Left renal pelvis (tissue), 4 donors: ENCODE measurements at places on chromosomes 4 and X. TPM values are rescaled to one million over a fixed set of nuclear protein-coding genes. Genes with fewer than 3 reads are reported as not detected.
A peak's percentile ranks its signal among the peaks of the same experiment; 100 is the strongest.

The RAB33A gene
- polyA plus RNA-seq: 1.0 TPM

The BCLAF3 gene
- polyA plus RNA-seq: 12.3 TPM

GRCh38 chrX:14398725-14399124 is 130.6 kb upstream of the GLRA2 start:
- no peak for DNase-seq

DNA sequence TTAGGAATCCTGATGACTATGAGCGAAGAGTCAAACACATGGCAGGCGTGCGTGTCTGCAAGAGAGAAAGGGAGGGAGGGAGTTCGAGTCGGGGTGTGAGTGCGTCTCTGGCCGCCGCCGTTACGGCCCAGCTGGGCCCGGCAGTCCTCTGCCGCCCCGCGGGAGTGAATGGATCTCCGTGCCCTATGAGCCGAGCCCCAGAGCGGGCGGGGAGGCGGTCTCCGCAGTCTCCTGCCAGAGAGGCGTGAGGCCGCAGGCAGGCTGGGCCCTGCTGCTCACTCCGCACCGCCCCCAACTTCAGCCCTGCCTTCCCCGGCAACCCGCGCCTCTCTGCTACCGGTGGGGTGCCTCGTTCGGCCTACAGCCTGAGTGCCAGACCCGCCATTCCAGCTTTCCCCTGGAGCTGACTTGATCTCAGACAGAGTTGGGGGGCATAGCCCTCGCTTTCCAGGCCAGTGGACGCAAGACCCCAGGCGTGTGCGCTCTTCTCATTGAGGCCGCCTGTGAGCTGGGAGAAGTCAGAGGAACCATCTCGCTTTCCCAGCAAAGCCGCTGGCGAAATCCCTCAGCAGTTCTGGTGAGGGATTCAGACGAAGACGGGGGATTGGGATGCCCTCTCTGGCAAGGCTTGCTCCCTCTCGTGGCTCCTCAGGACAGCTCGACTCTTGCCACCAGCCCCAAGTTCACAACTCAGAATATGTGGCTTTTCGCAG is 1.4 kb downstream of the SLC16A2 start:
- peak; percentile 30 for DNase-seq

DNA sequence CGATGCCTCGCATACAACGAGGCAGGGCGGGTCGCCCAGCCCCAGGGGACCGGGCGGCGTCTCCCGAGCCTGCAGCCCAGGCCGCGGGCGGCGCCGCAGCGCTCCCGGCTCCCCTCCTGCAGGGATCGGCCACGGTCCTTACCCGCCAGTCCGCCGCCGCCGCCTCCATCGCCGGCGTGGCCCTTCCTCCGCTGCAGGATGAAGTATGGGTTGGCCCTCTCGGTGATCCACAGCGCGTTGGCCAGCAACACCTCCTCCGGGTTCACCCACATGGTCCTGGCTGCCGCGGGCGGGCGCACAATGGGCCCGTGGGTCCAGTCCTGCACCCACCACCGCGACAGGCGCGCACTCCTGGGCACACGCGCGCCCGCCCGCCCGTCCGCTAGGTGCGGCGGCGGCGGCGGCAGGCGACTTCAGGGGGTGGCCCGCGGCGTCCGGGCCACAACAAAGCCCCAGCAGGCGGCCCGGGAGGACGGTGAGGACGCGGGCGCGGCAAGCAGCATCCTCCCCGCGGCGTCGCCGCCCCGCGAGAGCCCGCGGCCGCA is 339 bp downstream of the TBC1D9 start:
- no peak for DNase-seq

DNA sequence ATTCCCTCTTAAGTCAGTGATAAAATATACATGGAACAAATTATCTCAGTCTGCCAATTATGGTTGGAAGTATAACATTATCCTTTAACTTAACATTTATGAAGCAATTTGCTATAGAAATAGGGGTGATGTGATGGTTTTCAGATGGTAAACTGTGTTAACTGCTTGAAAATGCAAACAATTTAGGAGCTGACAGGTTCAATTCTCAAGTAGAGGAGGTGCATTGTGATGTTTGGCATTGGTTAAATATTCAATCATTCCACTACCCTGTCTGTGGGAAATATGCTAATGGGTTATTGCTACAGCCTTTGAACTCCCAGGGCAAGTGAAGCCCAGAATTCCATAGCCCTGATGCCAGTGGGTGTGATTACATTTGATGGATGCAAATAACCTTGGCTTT is 243.4 kb upstream of the GK2 start:
- no peak for DNase-seq

DNA sequence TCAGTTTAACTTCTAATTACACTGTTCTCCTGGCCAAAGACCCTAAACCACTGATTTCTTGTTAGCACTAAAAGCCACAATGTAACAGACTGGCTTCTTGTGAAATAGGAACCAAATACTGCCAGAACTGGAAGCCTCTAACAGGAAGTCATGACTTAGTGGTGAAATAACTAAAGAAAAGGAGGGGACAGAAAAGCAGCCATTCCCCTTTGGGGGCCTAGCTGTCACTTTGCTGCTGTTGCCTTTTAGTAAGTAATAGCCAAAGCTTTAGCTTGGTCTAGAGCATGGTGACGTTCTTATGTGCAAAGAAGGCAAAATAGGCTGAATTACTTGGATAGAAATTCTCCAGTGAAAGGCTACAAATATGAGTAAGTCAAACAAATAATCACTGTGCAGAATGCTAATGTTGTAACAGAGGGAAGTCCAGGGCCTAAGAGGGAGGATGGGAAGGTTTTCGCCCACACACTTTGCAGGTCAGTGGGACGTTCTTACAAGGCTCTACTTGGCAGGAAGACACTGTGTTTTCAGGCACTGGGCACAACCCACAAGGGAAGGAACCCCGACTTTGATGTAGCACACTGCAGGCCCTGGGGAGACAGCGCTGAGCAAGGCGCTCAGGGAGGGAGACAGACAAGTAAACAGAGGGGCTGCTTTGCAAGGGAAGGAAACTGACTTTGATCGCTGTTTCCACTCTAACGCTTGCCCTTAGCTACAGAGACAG is 16.7 kb downstream of the GAB3 start:
- DNase-seq: no peak

The PDE6B gene
- polyA plus RNA-seq: 48.6 TPM

DNA sequence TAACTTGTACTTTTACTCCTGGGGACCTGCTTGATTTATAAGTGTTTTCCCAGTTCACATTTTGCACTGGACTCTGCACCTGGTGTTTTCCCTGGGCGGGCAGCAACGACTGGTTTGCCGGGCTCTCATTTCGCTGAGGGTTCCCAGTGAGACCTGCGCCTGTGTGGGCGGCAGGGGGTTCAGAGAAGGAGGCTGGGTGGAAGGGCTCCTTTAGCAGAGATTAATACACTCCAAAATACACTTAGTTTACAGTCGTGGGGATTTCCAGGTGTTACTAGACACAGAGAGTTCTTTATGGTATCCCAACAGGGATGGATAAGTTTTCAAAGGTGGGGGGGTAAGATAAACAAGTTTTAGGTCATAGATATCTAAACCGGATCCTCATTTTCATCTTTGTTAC is 53.0 kb upstream of the SHISA3 start:
- no peak for DNase-seq

- no peak for DNase-seq
Observed at GRCh38 chr4:141002323-141002805, 130.9 kb downstream of the RNF150 start.

DNA sequence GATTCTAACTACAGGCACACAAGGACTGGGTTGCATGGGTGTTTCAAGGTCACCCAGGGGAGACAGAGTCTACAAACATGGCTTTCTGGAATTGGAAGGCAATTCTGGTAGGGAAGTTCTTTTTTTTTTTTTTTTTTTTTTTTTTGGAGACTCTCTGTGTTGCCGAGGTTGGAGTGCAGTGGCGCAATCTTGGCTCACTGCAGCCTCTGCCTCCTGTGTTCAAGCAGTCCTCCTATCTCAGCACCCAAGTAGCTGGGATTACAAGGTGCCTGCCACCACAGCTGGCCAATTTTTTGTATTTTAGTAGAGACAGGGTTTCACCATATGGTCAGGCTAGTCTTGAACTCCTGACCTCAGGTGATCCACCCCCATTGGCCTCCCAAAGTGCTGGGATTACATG is 16.3 kb upstream of the FHDC1 start:
- no peak for DNase-seq
